ENCODE measurements at places on chromosomes 5 and 9.

DNA sequence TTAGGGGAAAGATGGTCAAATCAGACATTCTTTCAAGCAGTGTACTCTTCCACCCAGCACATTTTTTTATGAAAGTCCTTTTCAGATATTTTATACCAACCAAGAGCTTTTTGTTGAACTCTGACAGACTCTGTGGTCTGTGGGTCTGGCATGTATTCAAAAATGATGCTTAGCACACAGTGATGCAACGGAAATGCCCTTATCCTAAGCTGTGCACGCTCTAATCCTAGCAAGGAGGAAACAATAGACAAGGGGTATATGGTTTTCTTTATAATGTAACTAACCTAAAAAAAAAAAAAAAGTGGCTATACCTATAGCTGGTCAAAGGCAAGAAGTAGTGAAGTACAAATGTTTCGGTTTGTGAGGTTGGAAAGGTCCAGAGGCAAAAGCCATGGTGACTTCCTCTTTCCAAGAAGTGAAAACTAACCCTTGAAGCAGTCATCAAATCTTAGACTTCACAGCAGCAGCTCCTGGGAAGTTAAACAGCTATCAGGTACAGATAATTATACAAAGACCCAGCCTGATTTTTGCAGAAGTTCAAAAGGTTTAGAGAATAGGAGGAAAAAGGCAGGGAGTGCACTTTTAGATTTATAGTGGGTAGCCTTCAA, 82.5 kb downstream of the SEMA6A start:
- no peak for DNase-seq

- DNase-seq: no peak
Measured at GRCh38 chr5:17046320-17046719, 110.2 kb upstream of the MYO10 start.

GRCh38 chr5:98318386-98318785, 455.1 kb upstream of the RGMB start:
- no peak for DNase-seq

- no peak for DNase-seq
Measured at GRCh38 chr5:160926428-160926827, 74.4 kb upstream of the ATP10B start.

- no peak for DNase-seq
Measured at GRCh38 chr9:3027210-3027609, 183.3 kb upstream of the PUM3 start.

- DNase-seq: peak; percentile 55
Measured at GRCh38 chr5:37837414-37838032, 2.3 kb downstream of the GDNF start.

DNA sequence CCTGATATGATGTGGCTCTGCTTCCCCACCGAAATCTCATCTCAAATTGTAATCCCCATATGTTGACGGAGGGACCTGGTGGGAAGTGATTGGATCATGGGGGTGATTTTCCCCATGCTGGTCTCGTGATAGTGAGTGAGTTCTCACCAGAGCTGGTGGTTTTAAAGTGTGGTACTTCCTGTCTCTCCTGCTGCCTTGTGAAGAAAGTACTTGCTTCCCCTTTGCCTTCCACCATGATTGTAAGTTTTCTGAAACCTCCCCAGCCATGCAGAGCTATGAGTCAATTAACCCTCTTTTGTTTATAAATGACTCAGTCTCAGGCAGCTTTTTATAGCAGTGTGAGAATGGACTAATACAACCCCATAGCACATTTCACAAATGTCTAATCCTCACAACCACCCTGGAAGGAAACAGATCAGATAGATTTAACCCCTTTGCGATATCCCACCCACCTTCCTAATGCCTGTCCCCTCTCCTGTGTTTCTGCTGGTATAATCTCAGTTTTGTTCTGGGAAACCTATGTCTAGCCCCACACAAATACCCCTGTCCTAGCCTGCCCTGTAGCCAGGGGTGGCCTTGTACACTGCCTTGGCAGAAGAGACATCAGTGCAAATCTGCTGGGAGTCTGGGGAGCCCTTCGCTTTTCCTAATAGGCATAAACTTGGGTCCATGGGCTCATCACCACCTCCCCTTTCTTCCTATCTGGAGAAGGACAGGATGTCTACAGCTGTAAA, 157.0 kb upstream of the RAI14 start:
- DNase-seq: no peak

GRCh38 chr9:6893350-6894131, 135.8 kb downstream of the KDM4C start:
- no peak for DNase-seq

GRCh38 chr5:139038613-139039305, 159.4 kb downstream of the SIL1 start:
- DNase-seq: no peak

- no peak for DNase-seq
Measured at GRCh38 chr9:132832171-132832881, 45.8 kb downstream of the AK8 start.

DNA sequence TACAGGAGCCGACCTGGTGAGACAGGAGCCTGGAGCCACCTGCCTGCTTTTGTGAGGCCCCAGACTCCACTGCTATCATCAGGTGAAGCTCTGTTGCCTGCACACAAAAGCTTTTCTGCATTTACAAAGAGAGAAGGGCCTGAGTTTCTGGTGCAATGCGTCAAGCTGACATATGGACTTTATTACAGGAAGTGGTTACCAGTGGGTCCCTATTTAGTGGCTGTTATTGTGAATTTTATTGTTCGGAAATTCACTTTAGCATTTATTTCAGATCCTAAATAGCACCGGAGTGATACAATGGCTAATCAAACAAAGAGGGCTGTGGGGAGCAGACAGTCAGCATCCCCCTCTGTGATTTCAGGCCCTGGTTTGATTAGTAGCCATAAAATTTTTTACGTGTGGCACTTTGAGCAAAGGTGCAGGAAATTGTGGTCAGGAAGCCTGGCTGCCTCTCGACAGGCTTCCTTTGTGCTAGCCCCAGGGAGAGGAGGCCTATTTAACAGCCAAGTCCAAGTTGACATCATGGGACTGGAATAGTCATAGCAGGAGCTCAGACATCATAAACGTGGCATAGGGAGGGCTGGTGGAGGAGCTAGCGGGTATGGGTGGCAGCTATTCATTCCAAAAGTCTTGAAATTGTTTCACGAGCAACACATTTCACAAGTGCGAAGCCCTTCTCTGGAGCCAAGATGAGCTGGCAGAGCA, 8.4 kb downstream of the TGFBI start:
- no peak for DNase-seq

DNA sequence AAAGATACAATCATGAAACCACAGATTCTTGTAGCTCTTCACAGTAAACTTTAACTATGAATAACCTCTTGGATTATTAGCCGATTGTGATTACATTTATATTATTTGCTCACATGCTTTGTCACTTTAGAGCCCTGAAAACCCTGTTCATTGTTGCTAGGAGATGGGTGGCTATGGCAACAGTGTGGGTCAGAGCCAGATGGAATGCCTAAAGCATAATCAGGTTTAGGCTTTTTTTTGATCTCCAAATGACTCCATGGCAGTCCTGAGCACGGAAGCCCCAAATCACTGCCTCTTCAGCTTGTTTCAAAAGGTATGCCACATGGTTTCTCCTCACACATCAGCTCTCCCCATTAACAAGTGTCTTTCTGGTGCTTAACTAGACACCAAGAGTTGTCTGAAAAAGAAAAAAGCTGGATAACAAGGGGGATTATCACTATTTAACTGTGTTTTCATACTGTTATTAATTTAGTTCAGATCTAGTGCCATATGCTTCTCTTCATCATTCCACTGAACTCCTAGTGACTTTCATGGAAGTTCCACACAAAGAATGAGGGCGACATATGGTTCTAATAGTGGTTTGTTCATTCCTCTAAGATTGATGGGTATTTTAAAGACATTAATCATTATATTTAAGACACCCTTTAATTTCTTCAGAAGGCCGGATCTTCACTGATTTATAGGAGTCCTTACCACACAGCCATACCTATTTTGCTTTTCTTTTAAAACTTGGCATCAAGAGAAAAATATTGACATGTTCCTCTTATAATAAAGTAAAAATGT, 88.8 kb upstream of the PAM start:
- no peak for DNase-seq

GRCh38 chr5:75632321-75632720, 21.1 kb downstream of the ANKDD1B start:
- no peak for DNase-seq

GRCh38 chr9:135326633-135327152, 152.9 kb upstream of the PPP1R26 start:
- DNase-seq: no peak

- no peak for DNase-seq
Measured at GRCh38 chr5:103092676-103093075, 27.3 kb downstream of the GIN1 start.

DNA sequence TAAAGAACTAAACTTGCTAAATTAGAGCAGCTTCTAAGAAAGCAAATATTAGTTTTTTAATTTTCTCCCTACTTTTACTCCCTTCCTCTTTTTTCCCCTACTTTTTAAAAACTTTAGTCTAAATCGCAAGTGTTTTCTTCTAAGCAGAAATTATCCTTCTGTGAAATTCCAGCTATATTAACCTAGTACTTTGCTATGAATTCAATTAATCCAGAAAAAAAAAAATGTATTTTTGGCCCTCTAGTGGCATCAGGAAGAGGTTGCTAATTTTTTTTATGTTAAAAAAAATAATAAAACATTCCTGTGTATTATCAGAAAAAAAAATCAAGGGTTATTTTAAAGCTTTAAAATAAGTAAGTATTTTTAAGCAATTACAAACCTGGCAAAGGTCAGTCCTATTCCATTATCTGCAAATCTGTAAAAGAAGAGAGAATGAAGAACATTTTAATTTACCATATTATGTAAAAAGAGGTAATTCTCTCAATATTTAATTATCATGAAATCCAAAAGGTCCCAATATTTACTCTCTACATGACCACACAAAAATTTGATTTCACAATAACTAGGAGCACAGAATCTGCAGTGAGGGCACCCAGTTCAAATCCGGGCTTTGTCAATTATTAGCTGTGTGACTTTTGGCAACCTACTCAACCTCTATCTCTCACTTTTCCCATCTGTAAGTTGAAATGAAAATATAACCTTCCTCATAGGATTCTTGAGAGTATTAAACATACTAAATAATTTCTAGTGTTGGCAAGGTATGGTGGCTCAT, 52.0 kb downstream of the CEMIP2 start:
- no peak for DNase-seq

DNA sequence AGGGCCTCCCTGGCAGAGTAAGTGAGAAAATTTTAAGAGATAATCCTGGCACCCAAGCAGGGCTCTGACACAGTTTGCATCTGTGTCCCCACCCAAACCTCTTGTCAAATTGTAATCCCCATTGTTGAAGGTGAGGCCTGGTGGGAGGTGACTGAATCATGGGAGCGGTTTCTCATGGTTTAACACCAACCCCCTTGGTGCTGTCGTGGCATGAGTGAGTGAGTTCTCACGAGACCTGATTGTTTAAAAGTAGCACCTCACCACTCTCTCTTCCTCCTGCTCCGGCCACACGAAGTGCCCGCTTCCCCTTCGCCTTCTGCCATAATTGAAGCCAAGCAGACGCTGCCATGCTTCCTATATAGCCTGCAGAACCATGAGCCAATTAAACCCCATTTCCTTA, 80.1 kb downstream of the FBXW11 start:
- no peak for DNase-seq

GRCh38 chr9:104725014-104725413, 22.5 kb upstream of the NIPSNAP3A start:
- no peak for DNase-seq

DNA sequence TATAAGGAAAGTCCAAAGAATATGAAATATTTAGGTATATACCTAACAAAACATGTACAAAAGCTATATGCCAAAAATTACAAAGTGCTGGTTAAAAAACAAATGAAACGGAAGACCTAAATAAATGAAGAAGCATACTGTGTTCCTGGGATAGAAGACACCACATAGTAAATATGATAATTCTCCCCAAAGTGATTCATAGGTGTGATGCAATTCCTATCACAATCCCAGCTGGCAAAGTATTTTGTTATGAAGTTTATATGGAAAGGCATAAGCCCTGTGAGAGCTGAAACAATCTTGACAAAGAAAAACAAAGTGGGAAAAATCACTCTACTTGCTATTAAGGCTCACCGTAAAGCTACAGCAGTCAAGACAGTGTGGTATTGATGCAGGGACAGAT, 2.6 kb upstream of the SMIM23 start:
- no peak for DNase-seq

GRCh38 chr5:66367814-66368541, 223.9 kb downstream of the SREK1 start:
- DNase-seq: no peak

DNA sequence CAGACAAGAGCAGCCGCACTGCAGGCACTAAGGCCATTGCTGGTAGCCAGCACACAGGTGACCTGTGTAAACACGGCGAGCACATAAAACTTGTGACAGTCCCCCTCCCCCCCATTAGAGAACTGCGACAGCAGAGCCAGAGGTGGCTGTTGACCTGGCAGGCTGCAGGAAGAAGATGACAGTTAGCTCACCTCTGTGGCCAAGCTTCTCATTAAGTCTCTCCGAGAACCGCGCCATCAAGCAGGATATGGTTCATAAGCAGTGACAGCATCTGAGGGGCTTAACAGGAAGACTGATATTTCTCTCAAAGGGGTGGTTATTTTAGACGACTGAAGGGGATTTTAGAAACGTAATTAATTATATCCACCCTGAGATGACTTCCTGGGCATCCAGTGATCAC, 5.2 kb downstream of the SURF4 start:
- DNase-seq: no peak

GRCh38 chr5:80149161-80149609, 106.7 kb downstream of the SERINC5 start:
- DNase-seq: no peak

GRCh38 chr5:13403351-13403750, 541.1 kb downstream of the DNAH5 start:
- DNase-seq: no peak

DNA sequence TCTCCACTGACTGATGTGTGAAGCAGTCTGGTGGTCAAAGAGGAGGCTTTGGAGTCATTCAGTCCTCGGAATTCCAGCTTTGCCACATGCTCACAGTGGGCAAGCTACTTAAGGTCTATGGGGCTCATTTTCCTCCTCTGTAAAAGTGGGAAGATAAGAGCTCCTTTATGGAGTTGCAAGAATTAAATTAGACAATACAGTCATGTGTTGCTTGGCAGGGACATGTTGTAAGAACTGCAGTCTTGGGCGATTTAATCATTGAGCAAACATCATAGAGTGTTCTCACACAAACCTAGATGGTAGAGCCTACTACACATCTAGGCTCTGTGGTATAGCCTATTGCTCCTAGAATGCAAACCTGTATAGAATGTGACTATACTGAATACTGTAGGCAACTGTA, 253.9 kb downstream of the SH3GL2 start:
- DNase-seq: no peak

- no peak for DNase-seq
Measured at GRCh38 chr9:98374385-98375051, 119.1 kb upstream of the TBC1D2 start.

GRCh38 chr9:73745598-73745997, 593.9 kb downstream of the ANXA1 start:
- DNase-seq: no peak

DNA sequence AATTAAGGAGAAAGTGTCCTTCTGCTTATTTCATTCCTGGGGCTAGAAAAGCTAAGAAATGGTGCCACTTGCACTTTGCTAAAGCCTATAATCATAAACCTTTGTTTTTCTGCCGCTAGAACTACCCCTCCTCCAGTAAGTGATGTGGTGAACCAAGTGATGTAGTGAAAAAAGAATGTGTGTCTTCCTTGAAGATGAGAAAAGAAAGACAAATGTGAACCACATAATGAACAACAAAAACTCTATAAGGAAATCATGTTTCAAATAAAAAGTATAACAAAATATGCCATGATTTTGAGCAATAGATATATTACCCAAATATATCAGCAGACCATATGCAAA, 179.0 kb upstream of the SGCD start:
- no peak for DNase-seq

GRCh38 chr9:70053864-70054263, 10.2 kb downstream of the MAMDC2 start:
- no peak for DNase-seq

GRCh38 chr9:3451956-3452355, 73.8 kb downstream of the RFX3 start:
- DNase-seq: no peak

Data from stimulated activated CD8-positive, alpha-beta memory T cell treated with anti-CD3 and anti-CD28 coated beads, Interleukin-7, amount 100 ng/mL, for 24 hours (primary cell).